ENCODE measurements at places on chromosomes 13 and 19. TPM values are rescaled to one million over a fixed set of nuclear protein-coding genes. Genes with fewer than 3 reads are reported as not detected.

CEACAM4 gene
- not detected for total RNA-seq

ACP7 gene
- 1.1 TPM for total RNA-seq

FPR2 gene
- total RNA-seq: not detected

ATP8B3 gene
- total RNA-seq: 1.8 TPM

JUNB gene
- total RNA-seq: 240 TPM

CYP4F8 gene
- not detected for total RNA-seq

SBSN gene
- total RNA-seq: 0.65 TPM

CFAP97D2 gene
- total RNA-seq: not detected

FFAR3 gene
- not detected for total RNA-seq

ERICH6B gene
- not detected for total RNA-seq

IL11 gene
- total RNA-seq: 3.9 TPM

ZNF229 gene
- total RNA-seq: 17.2 TPM

LILRA1 gene
- total RNA-seq: not detected

MAB21L1 gene
- 6.0 TPM for total RNA-seq

PARP4 gene
- 58.1 TPM for total RNA-seq

FOXO1 gene
- 2.9 TPM for total RNA-seq

ZNF506 gene
- total RNA-seq: 14.7 TPM

TJP3 gene
- total RNA-seq: not detected

PODNL1 gene
- 7.2 TPM for total RNA-seq

CACNG6 gene
- total RNA-seq: not detected

TMPRSS9 gene
- total RNA-seq: not detected

CEACAM3 gene
- not detected for total RNA-seq

SMAD9 gene
- 2.8 TPM for total RNA-seq

ZNF563 gene
- total RNA-seq: 1.9 TPM

COX6B1 gene
- 153 TPM for total RNA-seq

TFDP1 gene
- 61.7 TPM for total RNA-seq

ZNF208 gene
- total RNA-seq: 1.9 TPM

SLC5A5 gene
- total RNA-seq: under 0.01 TPM

OR7G2 gene
- not detected for total RNA-seq

SLITRK5 gene
- total RNA-seq: under 0.01 TPM
